Kidney epithelial cell (primary cell): ENCODE measurements at places on chromosomes 1 and 21. TPM values are rescaled to one million over a fixed set of nuclear protein-coding genes. Genes with fewer than 3 reads are reported as not detected.
A peak's percentile ranks its signal among the peaks of the same experiment; 100 is the strongest.

Gene AMY2A
- not detected in 2 replicates for total RNA-seq

Gene ELAPOR1
- 0.08 TPM in 1 of 2 replicates, not detected in the other for total RNA-seq

Gene ERG
- total RNA-seq, result 0.29 and 0.34 TPM in 2 replicates

Gene KRTAP19-3
- not detected in 2 replicates for total RNA-seq

Gene RGS16
- 2.3 and 2.9 TPM in 2 replicates for total RNA-seq

Gene LY9
- not detected in 2 replicates for total RNA-seq

Gene DYRK1A
- 41.7 and 53.1 TPM in 2 replicates for total RNA-seq

Gene WNT9A
- total RNA-seq, result 10.1 and 10.3 TPM in 2 replicates

Gene BEND5
- total RNA-seq, result 3.9 and 4.2 TPM in 2 replicates

Gene CD1B
- total RNA-seq, result not detected in 2 replicates

Gene CFAP126
- total RNA-seq, result not detected in 2 replicates

Gene ELF3
- 128 and 153 TPM in 2 replicates for total RNA-seq

Gene TLCD4
- total RNA-seq, result 3.0 and 4.0 TPM in 2 replicates

Gene CBR3
- 0.21 and 0.41 TPM in 2 replicates for total RNA-seq

Gene TMEM82
- total RNA-seq, result not detected in 2 replicates

Gene AMIGO1
- 2.8 and 3.0 TPM in 2 replicates for total RNA-seq

DNA sequence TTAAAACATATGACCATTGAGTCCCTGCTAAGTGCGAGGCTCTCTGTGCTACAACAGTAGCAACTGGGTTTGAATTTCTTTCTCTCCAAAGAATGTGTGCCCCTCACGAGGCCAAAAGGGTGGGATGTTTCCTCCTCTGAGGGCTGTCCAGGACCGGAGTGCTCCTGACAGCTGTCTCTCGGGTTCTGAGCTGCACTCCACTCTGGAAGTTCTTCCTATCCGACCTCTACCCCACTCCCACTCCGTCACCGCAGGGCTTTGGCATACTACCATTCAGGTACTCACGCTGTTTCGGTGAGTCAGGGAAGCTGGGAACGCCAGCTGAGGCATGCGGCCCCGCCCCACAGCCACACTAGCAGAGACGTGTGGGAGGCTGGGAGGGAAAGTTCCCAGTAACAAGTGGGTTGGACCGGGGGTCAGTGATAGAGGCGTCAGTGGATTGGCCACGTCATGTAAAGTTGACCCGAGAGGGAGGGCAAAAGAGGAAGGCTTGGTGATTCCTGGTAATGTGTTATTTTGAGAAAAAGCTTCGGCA, 705 bp upstream of the SLC50A1 start:
- peak; percentile 92 for DNase-seq

DNA sequence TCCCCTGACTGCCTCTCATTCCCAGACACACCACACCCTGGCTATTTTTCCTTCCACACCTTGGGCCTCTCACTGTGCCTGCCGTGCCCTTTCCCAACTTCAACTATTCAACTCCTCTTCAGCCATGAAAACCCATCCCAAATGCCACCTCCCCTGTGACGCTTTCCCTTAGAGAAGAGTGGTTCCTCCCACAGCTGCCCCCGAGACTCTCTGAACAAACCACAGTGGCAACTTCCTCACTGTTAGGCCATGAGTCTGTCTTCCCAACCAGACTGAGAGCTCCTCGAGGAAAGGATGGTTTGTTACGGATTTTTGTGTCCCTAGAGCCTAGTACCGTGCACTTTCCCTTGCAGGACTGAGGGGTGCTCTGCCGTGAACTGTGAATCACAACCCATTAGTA, 59.2 kb downstream of the LRRN2 start:
- no peak for DNase-seq

GRCh38 chr1:43898981-43899380, 34.6 kb upstream of the ARTN start:
- DNase-seq, result no peak

- DNase-seq, result no peak
Measured at GRCh38 chr1:168148916-168149315, 12.2 kb upstream of the GPR161 start.

DNA sequence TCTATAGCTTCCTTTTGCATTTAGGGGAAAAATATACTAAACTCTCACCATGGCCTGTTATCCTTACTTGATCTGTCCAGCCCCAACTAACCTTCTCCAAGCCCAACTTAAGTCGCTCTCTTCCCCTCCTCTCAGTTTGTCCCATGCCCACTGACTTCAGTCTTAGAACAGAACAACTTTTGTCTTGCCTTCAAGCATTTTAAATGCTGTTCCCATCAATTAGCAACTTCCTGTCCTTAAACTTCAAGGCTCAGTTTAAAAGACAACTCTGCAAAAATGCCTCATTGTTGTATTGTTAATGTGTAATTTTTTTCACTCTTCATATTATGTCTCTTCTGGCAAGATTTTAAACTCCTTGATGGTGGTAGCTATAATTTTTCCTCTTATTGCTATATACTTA, 526.9 kb downstream of the NEGR1 start:
- DNase-seq, result no peak

- no peak for DNase-seq
Measured at GRCh38 chr1:5976726-5977493, 15.3 kb downstream of the NPHP4 start.

GRCh38 chr1:55044617-55045397, 5.5 kb downstream of the PCSK9 start:
- DNase-seq, result no peak

DNA sequence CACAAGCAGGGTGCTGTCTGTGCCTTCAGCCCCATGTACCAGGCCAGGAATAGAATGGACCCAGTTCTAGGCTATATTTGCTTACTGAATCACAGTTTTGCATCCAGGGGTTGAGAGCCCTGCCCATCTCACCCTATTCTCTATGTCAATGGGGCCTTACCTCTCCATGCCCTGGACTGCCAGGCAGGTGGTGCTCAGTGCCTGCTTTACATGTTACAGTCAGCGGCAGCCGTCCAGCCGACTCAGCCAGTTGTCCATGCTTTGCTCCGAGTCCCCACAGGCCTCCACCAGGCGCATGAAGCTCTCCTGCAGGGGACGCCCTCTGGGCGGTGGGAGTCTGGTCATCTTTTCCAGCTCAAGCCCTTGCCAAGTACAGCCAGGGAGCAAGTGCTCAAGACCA, 12.2 kb upstream of the FAM167B start:
- DNase-seq, result no peak

- DNase-seq, result peak; percentile 66
Measured at GRCh38 chr1:231134624-231135023, 27.2 kb upstream of the TRIM67 start.

GRCh38 chr1:101344745-101345144, 107.9 kb downstream of the S1PR1 start:
- no peak for DNase-seq

DNA sequence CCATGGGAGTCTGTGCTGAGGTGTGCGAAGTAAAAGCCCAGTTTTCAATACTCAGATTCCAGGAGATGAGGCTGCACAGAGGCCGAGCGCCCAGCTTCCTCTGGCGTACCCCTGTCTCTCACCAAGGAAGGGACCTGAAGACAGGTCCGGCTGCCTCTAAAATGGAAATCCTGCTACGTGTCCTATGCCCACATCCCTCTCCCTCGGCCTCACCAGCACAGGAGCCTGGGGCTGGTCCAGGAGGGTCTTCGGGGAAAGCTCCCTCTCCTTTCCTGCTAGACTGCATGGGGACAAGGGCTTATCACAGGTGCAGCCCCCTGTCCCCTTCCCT, 392 bp downstream of the MRPL55 start:
- DNase-seq, result no peak

DNA sequence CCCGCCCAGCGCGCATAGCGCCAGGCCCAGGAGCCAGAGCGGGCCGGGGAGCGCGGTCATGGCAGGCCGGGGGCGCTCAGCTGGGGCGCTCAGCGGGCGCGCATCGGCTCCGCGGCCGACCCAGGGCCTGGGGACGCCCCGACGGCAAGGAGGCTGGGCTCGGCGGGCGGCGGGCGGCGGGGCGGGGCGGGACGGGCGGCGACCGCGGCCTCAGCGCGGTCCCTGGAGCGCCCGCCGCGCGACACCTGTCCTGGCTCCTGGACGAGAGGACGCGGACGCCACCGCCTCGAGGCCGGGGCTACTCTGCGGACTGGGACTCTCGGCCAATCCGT, 273 bp downstream of the BMP8B start:
- DNase-seq, result no peak

GRCh38 chr1:3590139-3590763, 21.1 kb downstream of the MEGF6 start:
- no peak for DNase-seq

- no peak for DNase-seq
Measured at GRCh38 chr1:41833519-41834000, 85.2 kb downstream of the HIVEP3 start.

GRCh38 chr21:14686466-14687267, 140.6 kb upstream of the SAMSN1 start:
- no peak for DNase-seq

- DNase-seq, result no peak
Measured at GRCh38 chr21:38699048-38699447, 106.7 kb upstream of the ETS2 start.

- no peak for DNase-seq
Measured at GRCh38 chr1:152182431-152182830, 23.4 kb upstream of the RPTN start.
